ENCODE measurements at places on chromosomes 7 and 10.

DNA sequence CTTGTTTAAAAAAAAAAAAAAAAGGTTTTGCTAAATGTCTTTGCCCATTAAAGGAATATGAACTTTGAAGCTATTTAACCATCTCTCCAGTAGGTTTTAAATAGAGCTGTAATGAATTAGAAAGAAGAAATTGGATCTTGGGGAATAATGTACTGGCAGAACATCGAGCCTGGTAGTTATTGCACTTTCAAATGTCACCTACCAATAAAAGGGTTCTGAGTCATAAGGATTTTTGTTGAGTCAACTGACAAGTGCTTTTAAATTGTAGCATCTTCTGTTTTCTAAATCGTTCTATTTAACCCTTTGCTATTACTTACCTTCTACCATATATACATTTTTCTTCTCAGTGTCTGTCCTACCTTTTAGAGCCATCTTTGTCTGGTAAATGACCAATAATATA lies 10.7 kb downstream of the CUTC start:
- peak; percentile 40 for DNase-seq

- DNase-seq = no peak
Observed at GRCh38 chr10:48774416-48775205, 89.9 kb downstream of the WDFY4 start.

DNA sequence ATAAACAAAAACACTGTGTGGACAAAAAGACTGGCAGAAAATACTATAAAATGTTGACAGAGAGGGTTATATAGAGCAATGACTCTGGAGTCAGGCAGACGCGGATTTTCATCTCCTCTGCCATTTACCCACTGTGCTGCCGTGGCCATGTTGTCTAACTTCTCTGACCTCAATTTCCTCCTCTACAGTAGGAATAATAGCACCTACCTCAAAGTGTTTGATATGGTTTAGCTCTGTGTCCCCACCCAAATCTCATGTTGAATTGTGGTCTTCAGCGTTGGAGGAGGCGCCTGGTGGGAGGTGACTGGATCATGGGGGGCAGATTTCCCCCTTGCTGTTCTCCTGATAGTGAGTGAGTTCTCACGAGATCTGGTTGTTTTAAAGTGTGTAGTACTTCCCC lies 78.2 kb upstream of the CALN1 start:
- no peak for DNase-seq

GRCh38 chr10:76695069-76695468 lies 942.5 kb downstream of the KCNMA1 start:
- peak; percentile 28 for DNase-seq

- no peak for DNase-seq
Observed at GRCh38 chr10:102579328-102579727, 65.0 kb upstream of the TRIM8 start.

DNA sequence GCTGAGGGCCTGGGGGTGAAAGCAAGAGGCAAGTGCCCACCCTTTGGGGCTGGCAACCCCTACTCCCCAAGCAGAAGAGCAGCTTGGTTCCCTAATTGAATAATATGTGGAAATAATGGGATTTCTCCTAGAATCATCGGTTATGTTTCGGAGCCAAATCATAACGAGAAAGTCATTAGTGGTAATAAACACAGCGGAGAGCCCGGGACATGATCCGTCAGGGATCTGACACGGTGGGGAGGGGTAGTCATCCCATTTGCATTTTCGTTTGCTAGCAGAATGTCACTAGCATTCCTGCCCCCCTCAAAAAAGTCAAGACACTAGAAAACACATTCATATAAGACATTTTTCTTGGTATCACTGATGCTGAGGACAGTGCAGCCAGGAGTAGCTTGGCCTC lies 140.4 kb downstream of the CDH23 start:
- no peak for DNase-seq

DNA sequence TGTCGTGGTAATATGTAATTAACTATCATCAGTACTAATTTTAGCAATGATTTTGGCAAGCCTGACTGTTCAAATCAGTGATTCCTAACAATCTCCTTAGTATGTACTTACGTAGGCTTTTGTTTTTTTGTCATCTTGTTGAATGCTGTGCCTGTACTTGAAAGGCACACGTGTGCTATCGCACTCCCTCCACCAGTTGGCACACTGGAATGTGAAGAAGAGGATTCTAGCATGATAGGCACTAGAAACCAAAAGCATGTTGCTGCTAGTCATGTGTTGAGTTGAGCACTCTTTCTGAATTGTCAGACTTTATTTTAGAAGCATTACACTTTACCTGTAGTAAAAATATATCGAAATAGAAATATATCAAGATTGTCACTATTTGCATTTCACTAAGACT lies 59.1 kb downstream of the TASOR2 start:
- DNase-seq = no peak

- DNase-seq = no peak
Observed at GRCh38 chr10:124497196-124497881, 35.7 kb downstream of the LHPP start.

GRCh38 chr7:14294637-14295036 lies 305.2 kb upstream of the ETV1 start:
- no peak for DNase-seq

DNA sequence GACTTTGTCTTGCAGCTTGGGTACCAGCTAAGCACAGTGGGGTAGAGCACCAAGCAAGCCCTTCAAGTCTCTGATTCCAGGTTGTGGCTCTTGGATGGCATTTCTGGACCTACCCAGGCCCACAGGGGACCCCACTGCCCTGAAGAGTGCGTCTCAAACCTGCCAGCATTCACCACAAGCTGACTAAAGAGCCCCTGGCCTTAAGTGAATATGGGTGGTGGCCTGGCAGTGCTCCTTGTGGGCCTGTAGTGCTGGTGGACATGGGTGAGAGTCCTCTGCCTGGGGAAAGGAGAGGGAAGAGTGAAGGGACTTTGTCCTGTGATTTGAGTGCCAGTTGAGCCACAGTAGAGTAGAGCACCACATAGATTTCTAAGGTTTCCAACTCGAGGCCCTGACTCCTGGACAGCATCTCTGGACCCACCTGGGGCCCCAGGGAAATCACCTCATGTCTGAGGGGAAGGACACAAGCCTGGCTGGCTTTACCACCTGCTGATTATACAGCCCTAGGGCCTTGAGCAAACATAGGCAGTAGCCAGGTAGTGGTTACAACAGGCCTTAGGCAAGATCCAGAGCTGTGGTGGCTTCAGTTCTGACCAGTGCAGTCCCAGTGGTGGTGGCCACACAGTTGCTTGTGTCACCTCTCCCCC lies 23.7 kb downstream of the GSDME start:
- no peak for DNase-seq

GRCh38 chr7:30647589-30648364 lies 34.5 kb downstream of the CRHR2 start:
- no peak for DNase-seq

DNA sequence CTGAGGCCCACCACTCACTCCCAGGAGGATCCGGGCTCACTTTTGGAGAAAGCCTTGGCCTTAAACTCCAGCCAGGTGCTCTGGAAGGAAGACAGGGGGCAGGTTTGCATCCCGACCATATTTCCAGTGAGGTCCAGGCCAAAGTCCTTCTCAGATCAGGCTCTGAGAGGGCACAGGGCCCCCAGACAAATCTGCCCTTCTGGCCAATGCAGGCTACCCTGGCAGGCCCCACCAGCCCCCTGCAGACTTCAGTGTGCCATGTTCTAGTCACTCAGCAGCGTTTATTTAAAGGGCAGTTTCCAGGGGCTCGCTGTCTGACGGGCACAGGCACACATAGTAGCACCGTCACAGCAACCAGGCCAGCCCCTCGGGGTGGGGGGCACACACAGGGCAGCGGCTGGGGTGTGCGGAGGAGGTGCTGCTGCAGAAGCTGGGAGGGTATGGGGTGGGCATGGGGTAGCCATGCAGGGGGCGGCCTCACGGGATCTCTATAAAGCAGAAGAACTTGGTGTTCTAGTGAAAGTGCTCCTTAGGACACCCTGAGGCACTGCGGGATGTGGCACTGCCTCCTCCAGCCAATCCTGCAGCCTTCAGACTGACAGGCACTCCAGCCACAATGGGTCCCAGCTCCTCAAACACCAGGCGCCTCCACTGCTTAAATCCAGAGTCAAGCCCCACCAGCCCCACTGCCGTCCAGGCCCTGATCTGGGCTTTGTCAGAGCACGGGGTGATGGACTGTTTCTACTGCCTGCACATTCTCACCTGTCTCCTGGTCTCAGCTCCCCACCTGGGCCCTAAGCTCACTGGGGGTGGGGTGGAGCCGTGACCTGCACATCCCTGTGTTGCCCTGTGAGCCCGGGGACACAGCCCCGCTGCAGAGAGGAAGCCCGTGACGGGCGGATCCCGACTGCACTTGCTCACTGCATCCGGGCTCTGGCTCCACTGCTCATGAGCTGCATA lies 9.6 kb upstream of the PYROXD2 start:
- no peak for DNase-seq

- DNase-seq = peak; percentile 69
Observed at GRCh38 chr10:72254813-72255568, 18.7 kb upstream of the DDIT4 start.

DNA sequence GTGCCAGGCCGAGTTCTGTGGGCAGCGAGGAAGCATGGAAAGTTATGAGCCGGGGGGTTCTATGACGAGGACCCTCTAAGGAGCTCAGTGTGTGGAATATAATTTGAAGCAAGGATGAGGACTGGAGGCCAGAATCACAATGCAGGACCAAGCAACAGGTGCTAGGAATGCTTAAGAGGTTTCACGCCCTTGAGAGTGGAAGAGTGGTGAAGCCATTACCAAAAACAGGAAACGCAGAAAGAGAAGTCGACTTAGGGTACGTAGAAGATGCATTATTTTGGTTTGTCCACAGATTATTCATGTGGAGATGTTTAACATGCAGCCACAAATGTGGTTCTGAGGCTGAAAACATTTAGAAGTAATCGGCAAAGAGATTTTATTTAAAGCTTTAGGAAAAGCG lies 78.7 kb downstream of the PIP4K2A start:
- DNase-seq = no peak

Data from fibroblast of skin of back (primary cell).